Activated T-helper 1 cell treated with anti-CD3 and anti-CD28 coated beads, Interleukin-2, amount 50 U/mL, for 16 hours (primary cell): ENCODE measurements at places on chromosomes 7 and 10.

DNA sequence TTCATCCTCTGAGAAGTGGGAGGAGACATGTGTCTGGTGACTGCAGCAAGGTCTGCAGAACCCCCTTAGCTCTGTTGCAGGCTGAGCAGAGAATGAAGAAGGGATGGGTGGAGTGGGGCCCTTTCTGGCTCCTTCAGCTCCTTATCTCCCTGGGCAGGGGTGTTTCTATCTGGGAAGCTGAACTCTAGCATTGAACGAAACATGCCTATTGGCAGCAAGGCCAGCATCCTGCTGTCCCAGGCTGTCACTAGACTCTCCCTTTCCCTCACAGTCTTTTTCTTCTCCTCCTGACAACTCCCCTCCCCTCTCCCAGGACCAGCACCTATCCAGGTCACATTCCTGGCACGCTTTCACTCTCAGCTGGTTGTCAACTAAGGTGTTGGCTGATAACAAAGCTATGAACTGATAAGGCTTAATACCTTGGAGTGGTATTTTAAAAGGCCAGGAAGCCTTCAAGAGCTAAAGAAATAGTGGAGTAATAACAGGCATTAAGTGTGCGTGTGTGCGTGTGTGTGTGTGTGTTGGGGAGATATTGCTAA lies 128.8 kb upstream of the FZD8 start:
- DNase-seq: no peak

- no peak for DNase-seq
Observed at GRCh38 chr7:641269-641671, 85.2 kb upstream of the DNAAF5 start.

- peak; percentile 97 for DNase-seq
Observed at GRCh38 chr10:110919349-110919931, at the start of gene SHOC2. TSS of gene SHOC2 (plus strand) at chr10:110919604. CDS start at chr10:110964359, 44,755 bp downstream.

- no peak for DNase-seq
Observed at GRCh38 chr10:97428572-97428981, 2.6 kb downstream of the PGAM1 start.

GRCh38 chr7:131521651-131522163 lies 34.7 kb downstream of the PODXL start:
- no peak for DNase-seq

- DNase-seq: no peak
Observed at GRCh38 chr7:98399462-98399861, 1.4 kb downstream of the BAIAP2L1 start.
